ENCODE measurements at places on chromosomes 16 and 17.

DNA sequence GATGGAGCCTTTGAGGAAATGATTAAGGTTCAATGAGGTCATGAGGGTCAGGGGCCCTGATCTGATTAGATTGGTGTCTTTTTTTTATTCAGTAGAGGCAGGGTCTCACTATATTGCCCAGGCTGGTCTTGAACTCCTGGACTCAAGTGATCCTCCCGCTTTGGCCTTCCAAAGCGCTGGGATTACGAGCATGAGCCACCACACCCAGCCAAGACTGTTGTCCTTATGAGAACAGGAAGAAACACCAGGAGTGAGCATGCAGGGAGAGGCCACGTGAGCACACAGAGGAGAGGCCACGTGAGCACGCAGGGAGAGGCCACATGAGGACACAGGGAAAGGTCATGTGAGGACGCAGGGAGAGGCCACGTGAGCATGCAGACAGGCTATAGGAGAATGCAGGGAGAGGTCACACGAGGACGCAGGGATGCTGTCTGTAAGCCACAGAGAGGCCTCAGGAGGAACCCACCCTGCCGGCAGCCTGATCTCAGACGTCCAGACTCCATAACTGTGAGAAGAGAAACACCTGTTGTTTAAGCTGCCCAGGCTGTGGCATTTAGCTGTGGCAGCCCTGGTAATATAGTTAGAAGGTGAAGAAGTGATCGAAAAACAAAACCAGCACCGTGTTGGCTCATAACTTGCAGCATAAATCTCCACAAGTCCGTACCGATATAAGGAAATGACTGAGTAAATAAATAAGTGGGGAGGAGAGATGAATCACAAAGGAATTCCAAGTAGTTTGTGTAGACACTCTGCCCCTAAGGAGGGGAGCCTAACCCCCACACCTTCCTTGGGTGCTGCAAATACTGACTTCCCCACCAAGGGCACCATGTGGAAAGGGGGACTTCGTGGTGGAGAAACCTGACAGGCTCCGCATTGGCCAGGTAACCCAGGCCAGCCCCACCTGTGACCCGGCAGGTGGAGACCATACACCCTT is 14.6 kb upstream of the CSNK1D start:
- no peak for DNase-seq

GRCh38 chr16:14609716-14610115 is 20.3 kb downstream of the PARN start:
- DNase-seq: no peak

- no peak for DNase-seq
Measured at GRCh38 chr16:27444470-27444869, 42.5 kb downstream of the IL21R start.

- DNase-seq: no peak
Measured at GRCh38 chr16:88405216-88406060, 22.7 kb downstream of the ZNF469 start.
